ENCODE measurements at places on chromosomes 1 and 21. TPM values are rescaled to one million over a fixed set of nuclear protein-coding genes. Genes with fewer than 3 reads are reported as not detected.

DNA sequence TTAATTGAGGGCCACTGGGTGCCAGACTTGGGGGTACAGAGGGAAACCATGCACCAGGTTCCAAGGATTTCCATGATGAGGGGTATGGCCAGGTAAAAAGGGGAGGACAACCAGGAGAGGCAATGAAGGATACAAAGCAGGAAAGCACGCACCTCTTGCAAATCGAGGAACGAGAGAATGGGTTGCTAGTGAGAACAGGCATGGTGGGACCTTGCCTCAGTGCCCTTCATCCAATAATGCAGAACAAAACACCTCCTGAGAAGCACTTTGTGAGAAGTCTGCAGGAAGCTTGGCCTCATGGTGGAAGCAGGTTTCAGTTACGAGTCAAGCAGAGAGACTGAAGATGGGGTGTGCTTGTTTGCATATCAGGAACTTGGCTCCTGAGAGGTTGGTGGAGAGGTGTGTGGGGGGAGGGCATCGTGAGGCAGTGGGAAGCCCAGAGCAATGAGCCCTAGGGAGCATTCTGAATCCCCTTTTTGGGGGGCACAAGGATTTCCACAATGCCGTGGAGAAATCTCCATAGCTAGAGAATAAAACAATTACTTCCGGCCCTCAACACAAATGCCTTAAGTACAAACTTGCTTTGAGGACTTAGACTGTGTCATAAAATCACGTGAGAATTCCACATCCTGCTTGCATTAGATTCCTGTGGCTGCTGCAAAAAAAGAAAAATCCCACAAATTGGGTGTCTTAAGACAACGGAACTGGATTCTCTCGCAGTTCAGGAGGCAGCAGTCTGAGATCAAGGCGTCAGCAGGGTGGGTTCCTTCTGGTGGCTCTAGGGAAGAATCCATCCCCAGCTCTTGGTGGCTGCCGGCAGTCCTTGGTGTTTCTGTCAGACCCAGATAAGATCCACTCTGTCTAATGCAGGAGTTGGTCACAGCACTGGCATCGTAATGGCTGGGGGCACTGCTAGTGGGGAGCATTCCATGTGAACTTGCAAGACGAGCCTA lies 54.9 kb upstream of the BACE2 start:
- H3K27me3 ChIP-seq = no peaks in the 10 kb centered on the region
- no peaks in the 10 kb centered on the region for H3K36me3 ChIP-seq
- no peak for DNase-seq
- H3K4me3 ChIP-seq = peak overlapping the region; percentile 42
- H3K4me1 ChIP-seq = no peaks in the 10 kb centered on the region
- no peak overlapping the region for H3K27ac ChIP-seq

GRCh38 chr1:195909061-195909460 lies 699.2 kb downstream of the KCNT2 start:
- DNase-seq = no peak
- H3K27ac ChIP-seq = no peak overlapping the region
- no peak overlapping the region for H3K4me3 ChIP-seq
- H3K4me1 ChIP-seq = no peaks in the 10 kb centered on the region

DNA sequence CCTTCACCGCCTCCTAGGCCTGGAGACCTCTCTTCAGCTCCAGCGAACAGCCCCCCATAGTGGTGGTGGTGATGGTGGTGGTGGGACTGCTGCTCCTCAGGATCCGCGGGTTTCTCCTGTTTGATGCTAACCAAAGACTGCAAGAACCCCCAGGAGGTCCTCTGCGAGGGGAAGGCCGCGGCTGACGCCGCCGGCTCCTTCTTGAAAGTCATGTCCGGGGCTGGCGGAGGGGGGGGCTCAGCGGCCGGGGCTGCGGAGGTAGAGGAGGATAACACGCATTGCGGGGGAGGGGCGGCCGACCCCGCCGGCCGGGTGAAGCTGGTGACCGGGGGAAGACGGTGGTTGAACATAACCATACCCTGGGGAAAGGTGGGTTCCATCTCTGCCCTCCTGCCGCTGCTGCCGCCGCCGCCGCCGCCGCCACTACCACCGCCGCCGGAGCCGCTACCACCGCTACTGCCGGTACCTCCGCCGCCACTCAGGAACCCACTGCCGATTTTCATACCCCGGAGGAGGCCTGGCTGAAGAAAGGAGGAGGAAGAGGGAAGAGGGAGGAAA lies 554 bp downstream of the ZNF281 start:
- peak overlapping the region; percentile 80 for H3K4me3 ChIP-seq
- DNase-seq = no peak
- H3K27me3 ChIP-seq = no peaks in the 10 kb centered on the region

DNA sequence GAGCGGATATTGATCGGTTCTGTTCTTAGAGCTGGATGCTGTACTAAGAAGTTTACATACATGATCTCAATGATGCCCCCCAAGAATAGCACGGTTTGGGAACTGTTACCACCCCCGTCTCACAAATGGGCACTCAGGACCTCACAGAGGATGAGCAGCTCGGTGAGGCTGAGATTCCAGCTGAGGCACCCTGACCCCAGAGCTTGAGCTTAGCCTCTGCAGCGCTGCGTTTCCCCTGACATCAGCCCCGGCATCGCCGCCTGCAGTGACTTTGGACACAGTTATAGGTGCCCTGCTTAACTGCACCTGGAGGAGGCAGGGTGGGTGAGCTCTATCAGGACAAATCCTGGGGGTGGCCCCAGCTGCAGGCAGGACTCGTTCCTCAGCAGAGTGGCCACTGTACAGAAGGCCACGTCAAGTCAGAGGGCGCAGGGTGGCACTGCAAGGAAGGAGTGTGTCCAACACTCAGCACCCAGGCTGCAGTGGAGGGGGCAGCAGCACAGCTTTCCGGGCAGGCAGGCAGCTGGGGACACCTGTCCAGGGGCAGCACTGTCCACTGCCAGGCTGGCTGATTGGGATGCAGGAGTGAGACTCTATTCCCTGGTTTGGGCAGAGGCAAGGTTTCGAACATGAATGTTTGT lies 65.8 kb upstream of the ABCG1 start:
- H3K36me3 ChIP-seq = no peaks in the 10 kb centered on the region
- no peak overlapping the region for H3K4me3 ChIP-seq
- DNase-seq = no peak
- H3K27ac ChIP-seq = no peak overlapping the region
- no peaks in the 10 kb centered on the region for H3K4me1 ChIP-seq
- H3K27me3 ChIP-seq = no peaks in the 10 kb centered on the region

C1orf210 gene
- not detected for total RNA-seq

TRPM2 gene
- total RNA-seq = 10.4 TPM

GRCh38 chr1:79355090-79355489 lies 348.6 kb upstream of the ADGRL4 start:
- no peak for DNase-seq
- H3K4me1 ChIP-seq = no peaks in the 10 kb centered on the region
- H3K27ac ChIP-seq = no peak overlapping the region
- H3K27me3 ChIP-seq = no peaks in the 10 kb centered on the region
- no peaks in the 10 kb centered on the region for H3K36me3 ChIP-seq
- H3K4me3 ChIP-seq = no peak overlapping the region

DNA sequence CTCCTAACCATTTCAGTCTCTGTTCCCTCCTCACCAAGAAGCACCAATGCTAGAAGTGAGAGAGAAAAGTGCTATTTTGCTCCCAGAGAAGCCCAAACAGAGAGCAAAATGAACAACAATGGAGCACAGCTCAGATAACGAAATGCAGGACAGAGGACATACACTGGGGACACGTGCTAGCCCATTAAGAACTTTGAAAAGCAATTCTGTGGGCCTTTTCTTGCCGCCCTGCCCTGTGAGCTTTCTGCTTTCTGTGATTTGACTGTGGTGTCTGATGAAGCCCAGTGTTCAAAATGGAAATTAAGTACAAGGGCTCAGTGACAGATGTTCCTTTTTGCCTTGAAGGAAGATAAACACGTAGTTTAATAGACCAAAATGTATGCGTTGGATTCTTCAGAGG lies 130.8 kb downstream of the S1PR1 start:
- no peaks in the 10 kb centered on the region for H3K4me1 ChIP-seq
- H3K27me3 ChIP-seq = no peaks in the 10 kb centered on the region
- no peak overlapping the region for H3K4me3 ChIP-seq
- no peaks in the 10 kb centered on the region for H3K36me3 ChIP-seq
- no peak for DNase-seq

DNA sequence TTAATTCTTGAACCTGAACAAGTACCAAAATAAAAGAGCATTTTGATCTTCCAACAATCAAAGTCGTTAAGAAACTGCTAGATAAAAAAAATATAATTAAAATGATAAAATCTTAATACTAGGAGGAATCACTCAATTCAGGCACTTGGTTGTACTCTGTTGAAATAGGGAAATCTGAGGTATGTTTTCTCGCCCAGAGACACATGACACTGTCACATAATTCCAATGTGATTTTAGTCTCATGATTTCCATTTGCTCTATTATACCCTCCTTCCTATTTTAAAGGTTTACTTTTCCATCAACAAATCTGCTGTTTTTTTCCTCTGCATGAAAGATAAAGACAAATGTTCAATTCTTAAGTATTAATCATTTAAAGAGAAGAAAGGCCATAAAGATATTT lies 97.6 kb downstream of the ZZZ3 start:
- peaks cover 9% of the 10 kb centered on the region for H3K36me3 ChIP-seq
- H3K4me3 ChIP-seq = no peak overlapping the region
- no peaks in the 10 kb centered on the region for H3K4me1 ChIP-seq

PDIK1L gene
- total RNA-seq = 10.4 TPM

GRCh38 chr1:84946631-84947030 lies 50.3 kb downstream of the MCOLN2 start:
- no peak overlapping the region for H3K4me3 ChIP-seq
- H3K36me3 ChIP-seq = no peaks in the 10 kb centered on the region
- no peaks in the 10 kb centered on the region for H3K27me3 ChIP-seq
- H3K4me1 ChIP-seq = peaks cover 6% of the 10 kb centered on the region

- H3K27me3 ChIP-seq = no peaks in the 10 kb centered on the region
- no peak overlapping the region for H3K4me3 ChIP-seq
- DNase-seq = no peak
- peaks cover 10% of the 10 kb centered on the region for H3K4me1 ChIP-seq
- peaks cover 2% of the 10 kb centered on the region for H3K36me3 ChIP-seq
- H3K27ac ChIP-seq = no peak overlapping the region
These were observed 6.7 kb downstream of the WNT2B start for GRCh38 chr1:112515311-112516009.

GRCh38 chr1:204301171-204301957 lies 58.4 kb downstream of the PLEKHA6 start:
- no peak for DNase-seq
- no peak overlapping the region for H3K27ac ChIP-seq
- H3K4me3 ChIP-seq = no peak overlapping the region
- H3K36me3 ChIP-seq = no peaks in the 10 kb centered on the region
- no peaks in the 10 kb centered on the region for H3K4me1 ChIP-seq
- no peaks in the 10 kb centered on the region for H3K27me3 ChIP-seq

DNA sequence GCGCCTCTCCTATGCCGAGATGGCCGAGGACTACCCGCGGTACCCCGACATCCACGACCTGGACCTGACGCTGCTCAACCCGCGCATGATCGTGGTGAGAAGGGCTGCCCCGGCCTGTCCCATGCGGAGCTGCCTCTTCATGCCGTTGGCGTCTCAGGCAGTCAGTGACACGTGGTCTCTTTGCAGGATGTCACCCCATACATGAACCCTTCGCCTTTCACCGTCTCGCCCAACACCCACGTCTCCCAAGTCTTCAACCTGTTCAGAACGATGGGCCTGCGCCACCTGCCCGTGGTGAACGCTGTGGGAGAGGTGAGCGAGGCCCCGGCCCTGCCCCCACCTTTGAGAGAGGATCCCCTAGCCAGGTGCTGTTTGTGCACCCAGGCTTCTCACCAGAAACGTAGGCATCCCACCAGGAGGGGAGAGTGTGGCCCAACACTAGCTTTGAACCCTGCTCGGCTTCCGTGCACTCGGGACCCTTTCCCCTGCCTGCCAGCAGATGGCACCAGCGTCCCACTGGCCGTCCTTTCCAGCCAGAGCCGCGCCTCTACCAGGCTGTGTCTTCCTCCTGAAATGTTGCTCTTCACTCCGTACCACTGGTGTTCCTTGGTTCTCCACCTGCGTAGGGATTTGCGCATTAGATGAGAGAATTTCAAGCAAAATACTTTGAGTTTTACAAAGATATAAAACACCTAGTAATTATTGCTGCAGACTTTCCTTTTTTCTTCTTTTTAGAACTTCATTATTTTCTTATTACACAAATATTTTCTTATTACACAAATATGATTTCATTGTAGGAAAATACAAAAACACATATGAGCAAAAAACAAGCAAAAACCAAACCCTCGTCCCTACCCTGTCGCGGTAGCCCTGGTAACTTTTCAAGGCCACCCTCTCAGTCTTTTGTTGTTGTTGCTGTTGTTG lies 9.0 kb downstream of the NPPA start:
- H3K27me3 ChIP-seq = no peaks in the 10 kb centered on the region
- peaks cover 68% of the 10 kb centered on the region for H3K36me3 ChIP-seq
- H3K4me1 ChIP-seq = peaks cover 17% of the 10 kb centered on the region
- no peak overlapping the region for H3K4me3 ChIP-seq
- H3K27ac ChIP-seq = no peak overlapping the region

RHCE gene
- not detected for total RNA-seq

DNA sequence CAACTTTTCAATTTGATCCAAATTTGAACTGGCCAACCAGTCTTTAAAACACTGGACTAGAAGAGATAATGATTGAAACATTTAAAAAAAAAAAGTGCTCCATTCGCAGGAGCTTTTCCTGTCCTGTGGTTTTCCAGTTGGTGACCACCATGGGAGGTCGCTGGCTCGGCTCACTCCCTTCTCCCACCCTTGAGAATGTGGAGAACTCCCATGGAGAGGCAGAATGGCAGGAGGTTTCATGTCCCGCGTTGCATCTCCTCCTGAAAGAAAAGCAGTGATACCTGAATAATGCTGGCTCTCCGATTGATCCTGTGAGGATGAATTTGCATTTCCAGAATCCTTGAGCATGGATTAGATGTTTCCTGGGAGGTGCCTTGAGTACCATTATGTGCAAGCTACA lies 16.5 kb upstream of the MPZL1 start:
- no peak overlapping the region for H3K4me3 ChIP-seq
- no peaks in the 10 kb centered on the region for H3K27me3 ChIP-seq
- H3K4me1 ChIP-seq = peaks cover 8% of the 10 kb centered on the region

GRCh38 chr1:82441402-82441801 lies 640.7 kb downstream of the ADGRL2 start:
- peaks cover 5% of the 10 kb centered on the region for H3K4me1 ChIP-seq
- H3K27ac ChIP-seq = no peak overlapping the region
- DNase-seq = no peak
- H3K36me3 ChIP-seq = no peaks in the 10 kb centered on the region
- no peak overlapping the region for H3K4me3 ChIP-seq
- no peaks in the 10 kb centered on the region for H3K27me3 ChIP-seq

OR6N1 gene
- total RNA-seq = not detected

DNA sequence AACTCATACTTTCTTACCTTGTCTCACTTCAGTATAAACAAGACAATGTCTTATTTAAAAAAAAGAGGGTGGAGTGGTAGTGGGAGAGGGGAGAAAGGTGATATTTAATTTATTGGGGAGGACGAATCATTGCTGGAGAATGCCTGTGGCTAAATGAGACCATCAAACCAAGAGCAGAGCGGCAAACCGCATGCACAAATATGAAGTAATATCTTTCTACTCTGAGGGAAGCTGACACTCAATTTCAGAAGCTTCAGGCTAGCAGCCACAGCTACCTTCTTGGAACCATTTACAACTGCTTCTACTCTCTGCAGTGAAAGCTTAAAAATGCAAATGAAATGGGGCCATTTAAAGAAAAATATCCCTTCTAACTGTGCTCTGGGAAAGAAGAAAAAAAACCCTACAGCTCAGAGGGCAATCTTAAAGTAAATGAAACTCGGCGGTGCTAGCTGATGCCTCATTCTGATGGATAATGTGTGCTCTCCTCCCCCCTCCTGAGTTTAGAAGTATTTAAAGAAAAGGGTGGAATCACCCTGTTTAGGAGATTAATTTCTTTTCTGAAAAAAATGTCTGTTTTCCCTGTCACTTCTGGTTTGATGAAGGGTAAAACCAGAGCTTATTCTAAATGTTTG lies 178.2 kb upstream of the CAMK1G start:
- H3K27ac ChIP-seq = no peak overlapping the region
- no peak for DNase-seq
- H3K4me3 ChIP-seq = no peak overlapping the region
- H3K36me3 ChIP-seq = no peaks in the 10 kb centered on the region
- no peaks in the 10 kb centered on the region for H3K27me3 ChIP-seq
